Thoracic aorta (tissue), 2 donors: ENCODE measurements at places on chromosomes 3 and 15. TPM values are rescaled to one million over a fixed set of nuclear protein-coding genes. Genes with fewer than 3 reads are reported as not detected.

DNA sequence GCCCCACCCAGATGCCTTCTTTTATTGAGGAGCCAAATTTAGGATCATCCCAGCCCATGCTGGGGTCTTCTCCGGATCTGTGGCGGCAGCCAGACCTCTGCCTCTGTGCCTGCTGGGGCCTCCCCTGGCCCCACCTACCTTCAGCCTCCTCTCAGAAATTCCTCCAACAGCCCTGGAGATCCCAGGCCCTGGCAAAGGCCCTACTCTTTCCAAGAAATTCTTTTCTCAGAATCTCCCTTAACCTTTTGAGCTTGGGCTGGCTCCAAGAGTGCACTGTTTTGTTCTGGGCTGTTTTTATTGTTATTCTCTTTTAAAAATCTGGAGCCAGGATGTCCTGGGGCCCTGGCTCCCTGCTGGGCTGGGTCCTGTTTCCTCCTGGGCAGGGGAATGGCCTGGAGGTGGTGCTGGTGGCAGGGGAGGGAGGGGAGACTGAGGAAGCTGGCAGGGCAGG lies 57.8 kb downstream of the GRIP2 start:
- no peak overlapping the region for H3K27ac ChIP-seq
- no peak overlapping the region for H3K4me3 ChIP-seq
- no peaks in the 10 kb centered on the region for H3K27me3 ChIP-seq
- H3K4me1 ChIP-seq = peaks cover 11% of the 10 kb centered on the region
- H3K36me3 ChIP-seq = peaks cover 27% of the 10 kb centered on the region
- DNase-seq = no peak

- no peaks in the 10 kb centered on the region for H3K27me3 ChIP-seq
- H3K27ac ChIP-seq = peak overlapping the region; percentile 99
- DNase-seq = no peak
- no peaks in the 10 kb centered on the region for H3K36me3 ChIP-seq
- H3K4me3 ChIP-seq = no peak overlapping the region
Measured at GRCh38 chr3:4988983-4989834, 10.0 kb downstream of the BHLHE40 start.

- H3K4me3 ChIP-seq = peak overlapping the region; percentile 66
- no peak for DNase-seq
- peaks cover 43% of the 10 kb centered on the region for H3K27me3 ChIP-seq
Measured at GRCh38 chr15:67833710-67834511, 5.9 kb downstream of the RNU6-1 start.

Gene INKA1
- 6.4 TPM for total RNA-seq

GRCh38 chr15:28901587-28901980 lies 15.8 kb downstream of the APBA2 start:
- no peaks in the 10 kb centered on the region for H3K27me3 ChIP-seq
- no peaks in the 10 kb centered on the region for H3K36me3 ChIP-seq
- no peak overlapping the region for H3K27ac ChIP-seq
- H3K4me3 ChIP-seq = no peak overlapping the region
- H3K4me1 ChIP-seq = no peaks in the 10 kb centered on the region
- no peak for DNase-seq

GRCh38 chr3:122077293-122078234 lies 22.4 kb downstream of the CD86 start:
- no peaks in the 10 kb centered on the region for H3K4me1 ChIP-seq
- H3K36me3 ChIP-seq = no peaks in the 10 kb centered on the region
- H3K27me3 ChIP-seq = no peaks in the 10 kb centered on the region
- no peak overlapping the region for H3K4me3 ChIP-seq

Gene CHRM5
- total RNA-seq = not detected

Gene POU1F1
- not detected for total RNA-seq

- H3K4me1 ChIP-seq = peaks cover 33% of the 10 kb centered on the region
- H3K27ac ChIP-seq = no peak within 1 kb of the TSS
- H3K36me3 ChIP-seq = no peaks in the 10 kb centered on the region
- peak within 1 kb of the TSS; percentile 68 for H3K4me3 ChIP-seq
- no peaks in the 10 kb centered on the region for H3K27me3 ChIP-seq
Measured at GRCh38 chr3:15521573-15521965, at the start of gene COLQ. COLQ (minus strand) TSS chr3:15521706; CDS start chr3:15521625, 81 bp downstream.

GRCh38 chr3:60490992-60491391 lies 760.3 kb downstream of the FHIT start:
- H3K4me3 ChIP-seq = no peak overlapping the region
- no peak for DNase-seq
- H3K27me3 ChIP-seq = no peaks in the 10 kb centered on the region
- no peaks in the 10 kb centered on the region for H3K36me3 ChIP-seq
- H3K4me1 ChIP-seq = no peaks in the 10 kb centered on the region
- H3K27ac ChIP-seq = no peak overlapping the region

DNA sequence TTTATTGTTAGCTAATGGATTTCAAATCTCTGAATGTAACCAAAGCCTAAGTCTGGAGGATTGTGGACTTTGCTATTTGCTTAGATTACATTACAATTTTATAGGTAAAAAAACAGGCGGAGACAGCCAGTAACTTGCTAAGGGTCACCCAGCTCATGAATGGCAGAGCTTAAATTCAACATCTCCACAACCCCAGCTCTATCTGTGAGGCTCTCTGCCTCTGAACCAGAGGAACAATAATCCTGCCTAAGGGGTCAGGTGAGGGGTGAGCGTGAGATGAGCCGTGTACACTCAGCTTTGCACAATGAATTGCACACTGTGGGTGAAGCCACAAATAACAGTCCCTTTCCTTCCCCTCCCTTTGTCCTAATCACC lies 69.8 kb upstream of the SPATA12 start:
- no peak overlapping the region for H3K27ac ChIP-seq
- H3K4me1 ChIP-seq = no peaks in the 10 kb centered on the region
- no peak overlapping the region for H3K4me3 ChIP-seq
- H3K27me3 ChIP-seq = no peaks in the 10 kb centered on the region
- H3K36me3 ChIP-seq = no peaks in the 10 kb centered on the region

GRCh38 chr15:64000183-64000951 lies 45.9 kb downstream of the DAPK2 start:
- H3K27ac ChIP-seq = no peak overlapping the region
- H3K4me1 ChIP-seq = no peaks in the 10 kb centered on the region
- no peak overlapping the region for H3K4me3 ChIP-seq
- no peaks in the 10 kb centered on the region for H3K27me3 ChIP-seq
- no peak for DNase-seq
- H3K36me3 ChIP-seq = no peaks in the 10 kb centered on the region

DNA sequence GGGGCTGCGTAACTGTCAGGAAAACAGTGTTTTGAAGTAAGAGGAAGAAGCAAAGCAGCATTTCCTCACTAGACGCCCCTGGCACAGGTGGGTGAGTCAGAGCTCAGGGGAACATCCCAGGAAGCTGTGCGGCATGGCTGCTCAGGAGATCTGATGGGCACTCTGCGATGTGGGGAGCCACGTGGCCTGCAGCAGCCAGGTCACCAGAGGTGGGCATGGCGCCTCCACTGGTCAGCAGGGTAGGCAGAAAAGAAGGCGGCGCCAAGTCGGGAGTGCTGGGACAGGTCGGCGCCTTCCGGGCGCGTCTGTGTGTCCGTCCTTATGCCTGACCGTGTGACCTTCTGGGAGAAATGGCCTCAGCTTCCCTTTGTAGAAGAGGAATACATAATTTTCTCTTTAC lies 249.9 kb upstream of the ST8SIA2 start:
- DNase-seq = no peak
- no peaks in the 10 kb centered on the region for H3K36me3 ChIP-seq
- H3K27me3 ChIP-seq = no peaks in the 10 kb centered on the region
- H3K27ac ChIP-seq = no peak overlapping the region

Gene VWA5B2
- not detected for total RNA-seq

Gene C3orf20
- total RNA-seq = not detected

- peaks cover 31% of the 10 kb centered on the region for H3K4me1 ChIP-seq
- no peaks in the 10 kb centered on the region for H3K36me3 ChIP-seq
- no peak for DNase-seq
- peak overlapping the region; percentile 83 for H3K27ac ChIP-seq
Measured at GRCh38 chr15:62390791-62391640, 225.9 kb upstream of the C2CD4B start.

GRCh38 chr3:56591262-56591661 lies 34.3 kb downstream of the CCDC66 start:
- H3K4me3 ChIP-seq = no peak overlapping the region
- no peak overlapping the region for H3K27ac ChIP-seq
- DNase-seq = no peak
- no peaks in the 10 kb centered on the region for H3K4me1 ChIP-seq
- no peaks in the 10 kb centered on the region for H3K27me3 ChIP-seq

DNA sequence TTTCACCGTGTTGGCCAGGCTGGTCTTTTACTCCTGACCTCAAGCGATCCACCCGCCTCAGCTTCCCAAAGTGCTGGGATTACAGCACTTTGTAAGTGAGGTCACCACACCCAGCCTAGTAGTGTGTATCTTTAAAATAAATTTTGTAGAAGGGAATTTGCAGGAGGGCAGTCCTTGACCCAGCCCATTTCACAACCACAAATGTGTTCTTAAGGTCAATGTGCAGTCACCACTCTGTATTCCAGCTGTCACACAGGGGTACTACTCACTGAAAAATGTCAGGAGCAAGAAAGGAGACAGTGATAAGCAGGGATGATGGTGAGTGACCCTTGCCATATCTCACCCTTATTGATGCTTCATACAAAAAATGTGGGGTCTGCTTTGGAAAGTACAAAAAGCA lies 98.5 kb downstream of the FRMD5 start:
- H3K4me3 ChIP-seq = no peak overlapping the region
- H3K27ac ChIP-seq = no peak overlapping the region
- H3K36me3 ChIP-seq = no peaks in the 10 kb centered on the region

- no peak for DNase-seq
- H3K4me3 ChIP-seq = no peak overlapping the region
- no peak overlapping the region for H3K27ac ChIP-seq
- H3K4me1 ChIP-seq = peaks cover 22% of the 10 kb centered on the region
Measured at GRCh38 chr15:69417581-69417980, 3.4 kb downstream of the KIF23 start.

GRCh38 chr3:125374501-125374995 lies 577 bp downstream of the ZNF148 start:
- no peak for DNase-seq
- no peaks in the 10 kb centered on the region for H3K36me3 ChIP-seq
- H3K27me3 ChIP-seq = no peaks in the 10 kb centered on the region
- peak overlapping the region; percentile 83 for H3K27ac ChIP-seq
- peak overlapping the region; percentile 79 for H3K4me3 ChIP-seq

DNA sequence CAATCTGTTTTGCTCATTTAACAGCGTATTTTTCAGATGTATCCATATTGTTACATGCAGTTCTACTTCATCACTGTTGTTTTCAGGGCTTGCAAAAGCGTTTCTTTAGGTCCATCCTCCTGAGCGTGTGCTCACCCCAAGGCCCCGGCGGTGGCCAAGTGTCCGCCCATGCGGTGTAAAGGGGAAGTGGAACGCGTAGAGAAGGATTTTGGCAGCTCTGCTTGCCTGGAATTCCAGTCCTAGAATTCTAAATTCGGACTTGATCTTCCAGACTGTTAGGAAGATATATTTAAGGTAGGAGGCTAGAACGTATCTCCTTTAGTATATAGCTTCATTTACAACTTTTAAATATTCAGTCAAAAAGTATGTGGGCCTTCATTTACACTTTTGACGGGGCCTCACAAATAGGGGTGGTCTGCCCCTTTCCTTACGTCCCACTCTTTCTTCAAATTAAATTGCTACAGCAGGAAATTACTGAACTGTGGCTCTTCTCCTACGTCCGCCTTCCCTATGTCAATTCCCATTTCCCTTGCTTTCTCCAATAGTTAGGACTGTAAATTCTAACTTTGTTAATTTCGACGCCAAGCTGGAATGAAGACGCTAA lies 609 bp upstream of the TBC1D23 start:
- peak overlapping the region; percentile 99 for H3K4me3 ChIP-seq
- H3K4me1 ChIP-seq = peaks cover 51% of the 10 kb centered on the region

DNA sequence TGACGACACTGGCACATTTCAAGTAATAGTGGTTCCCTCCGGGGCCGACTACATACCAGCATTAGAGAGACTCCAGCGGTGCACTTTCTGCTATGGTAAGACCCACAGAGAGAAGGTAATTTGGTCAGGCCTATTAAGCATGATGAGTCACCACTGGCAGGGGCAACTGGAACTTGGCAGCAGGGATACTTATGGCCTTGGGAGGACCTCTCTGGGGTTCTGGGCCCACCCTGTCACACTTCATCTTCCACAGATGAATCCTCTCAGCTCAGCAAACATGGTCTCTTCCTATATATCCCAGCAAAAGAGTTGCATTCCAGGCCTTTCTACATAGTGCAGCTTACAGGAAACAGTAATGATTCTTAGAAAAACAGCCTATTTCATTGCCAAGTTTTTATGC lies 88.0 kb downstream of the PIK3R4 start:
- H3K4me1 ChIP-seq = no peaks in the 10 kb centered on the region
- H3K27ac ChIP-seq = no peak overlapping the region
- no peaks in the 10 kb centered on the region for H3K36me3 ChIP-seq
- no peaks in the 10 kb centered on the region for H3K27me3 ChIP-seq
- no peak for DNase-seq
- no peak overlapping the region for H3K4me3 ChIP-seq

GRCh38 chr15:70415398-70415797 lies 317.7 kb upstream of the TLE3 start:
- no peak overlapping the region for H3K4me3 ChIP-seq
- H3K27ac ChIP-seq = no peak overlapping the region
- no peaks in the 10 kb centered on the region for H3K27me3 ChIP-seq

- H3K27me3 ChIP-seq = no peaks in the 10 kb centered on the region
- no peaks in the 10 kb centered on the region for H3K36me3 ChIP-seq
- H3K4me1 ChIP-seq = peaks cover 60% of the 10 kb centered on the region
- H3K27ac ChIP-seq = peak overlapping the region; percentile 52
Measured at GRCh38 chr3:37762698-37763097, 99.0 kb upstream of the CTDSPL start.

DNA sequence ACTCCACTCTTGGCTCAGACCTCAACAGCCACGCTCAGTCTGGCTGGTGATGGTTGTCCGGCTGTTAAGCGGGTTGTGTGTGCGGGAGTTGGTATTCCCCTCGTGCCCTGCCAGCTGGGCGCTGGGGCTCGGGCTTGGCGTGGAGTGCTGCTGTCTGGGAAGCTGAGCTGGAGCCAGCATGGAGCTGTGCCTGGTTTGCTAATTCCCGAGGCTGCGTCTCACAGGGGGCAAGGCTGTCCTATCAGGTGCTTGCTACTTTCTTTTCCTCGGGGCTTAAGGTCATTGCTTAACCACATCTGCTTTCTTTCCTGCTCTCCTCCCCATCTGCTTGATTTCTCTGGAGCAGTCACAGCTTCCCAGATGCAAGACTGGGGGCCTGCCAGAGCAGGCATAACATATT lies 29.9 kb downstream of the PDIA5 start:
- H3K36me3 ChIP-seq = no peaks in the 10 kb centered on the region
- DNase-seq = no peak
- H3K4me3 ChIP-seq = no peak overlapping the region
- H3K4me1 ChIP-seq = peaks cover 46% of the 10 kb centered on the region
- peak overlapping the region; percentile 16 for H3K27ac ChIP-seq
- H3K27me3 ChIP-seq = no peaks in the 10 kb centered on the region

Gene C3orf18
- total RNA-seq = 19.0 TPM
